ENCODE measurements at places on chromosomes 6 and 20.

DNA sequence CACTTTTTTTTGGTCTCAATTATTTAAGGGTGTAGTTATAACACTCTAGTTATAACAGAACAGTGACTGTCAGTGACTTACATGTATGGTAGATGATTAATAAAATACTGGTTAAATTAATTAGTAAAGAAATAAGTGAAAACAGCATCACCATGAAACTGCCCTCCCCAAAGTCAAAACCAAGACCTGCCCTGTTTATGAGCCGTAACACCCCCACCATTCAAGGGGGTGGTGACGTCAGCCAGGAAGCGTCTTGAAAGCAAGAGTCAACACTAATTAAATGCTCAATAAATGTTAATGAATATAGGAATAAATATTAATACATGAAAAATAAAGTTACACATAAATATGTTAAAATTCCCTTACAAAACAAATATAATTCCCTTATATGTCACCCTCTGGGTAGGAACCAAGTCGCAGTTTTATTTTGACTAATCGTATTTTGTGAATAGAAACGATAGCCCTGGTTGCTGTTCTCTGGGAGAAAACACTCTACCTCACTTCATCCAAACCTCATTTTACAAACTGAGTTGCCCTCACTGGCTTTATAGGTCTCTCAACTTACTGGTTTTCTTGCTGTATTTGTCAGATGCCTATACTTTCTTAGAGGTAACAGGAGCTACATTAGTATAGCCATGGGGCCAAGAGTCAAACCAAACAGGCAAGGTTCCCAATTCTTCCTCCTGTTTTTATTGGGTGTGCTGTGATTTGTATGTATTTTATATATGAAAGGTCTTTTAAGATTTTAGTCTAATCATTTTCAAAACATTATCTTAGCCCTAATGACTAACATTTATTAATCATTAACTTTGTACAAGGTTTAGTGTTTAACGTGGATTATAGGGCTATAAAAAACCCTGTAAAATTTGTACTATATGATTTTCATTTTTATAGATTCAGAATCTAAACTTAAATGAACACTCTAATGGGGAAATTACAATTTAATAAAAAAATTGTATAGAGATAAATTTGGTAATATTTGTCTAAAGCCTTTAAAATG, 227.9 kb upstream of the IRAK1BP1 start:
- DNase-seq = no peak

DNA sequence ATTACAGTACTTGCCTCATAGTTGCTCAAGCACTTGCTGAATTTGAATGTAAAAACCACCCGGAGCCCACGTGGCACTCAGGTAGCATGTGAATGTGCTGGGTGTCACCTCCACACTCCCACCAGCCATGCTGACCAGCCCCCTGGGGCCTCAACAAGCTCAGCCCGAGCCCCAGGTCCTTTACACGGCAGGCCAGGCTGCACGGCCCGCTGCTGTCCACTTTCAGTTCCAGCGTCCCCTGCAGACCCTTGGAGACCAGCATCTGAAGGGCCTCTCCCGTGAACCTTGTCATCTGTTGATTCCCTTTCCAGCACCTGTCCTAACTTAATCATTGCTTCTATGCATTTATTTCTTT, 33.3 kb upstream of the ZBP1 start:
- no peak for DNase-seq

DNA sequence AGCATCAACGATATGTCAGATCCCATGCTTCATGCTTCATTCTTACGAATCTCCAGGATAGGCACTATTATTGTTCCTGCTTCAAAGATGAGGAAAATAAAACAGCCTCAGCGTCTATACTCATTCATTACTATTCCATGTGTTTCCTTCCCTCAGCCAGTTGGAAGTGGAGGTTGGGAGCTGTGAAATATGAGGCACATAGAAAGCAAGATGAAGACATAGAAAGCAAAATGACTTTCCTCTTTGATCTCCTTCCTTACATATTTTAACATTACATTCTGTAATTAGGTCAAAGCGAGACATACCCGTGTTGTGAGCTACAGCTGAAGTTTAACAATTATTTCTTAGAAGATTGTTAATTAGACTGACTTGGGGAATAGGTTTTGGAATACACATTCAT, 125.4 kb downstream of the FYN start:
- DNase-seq = no peak

DNA sequence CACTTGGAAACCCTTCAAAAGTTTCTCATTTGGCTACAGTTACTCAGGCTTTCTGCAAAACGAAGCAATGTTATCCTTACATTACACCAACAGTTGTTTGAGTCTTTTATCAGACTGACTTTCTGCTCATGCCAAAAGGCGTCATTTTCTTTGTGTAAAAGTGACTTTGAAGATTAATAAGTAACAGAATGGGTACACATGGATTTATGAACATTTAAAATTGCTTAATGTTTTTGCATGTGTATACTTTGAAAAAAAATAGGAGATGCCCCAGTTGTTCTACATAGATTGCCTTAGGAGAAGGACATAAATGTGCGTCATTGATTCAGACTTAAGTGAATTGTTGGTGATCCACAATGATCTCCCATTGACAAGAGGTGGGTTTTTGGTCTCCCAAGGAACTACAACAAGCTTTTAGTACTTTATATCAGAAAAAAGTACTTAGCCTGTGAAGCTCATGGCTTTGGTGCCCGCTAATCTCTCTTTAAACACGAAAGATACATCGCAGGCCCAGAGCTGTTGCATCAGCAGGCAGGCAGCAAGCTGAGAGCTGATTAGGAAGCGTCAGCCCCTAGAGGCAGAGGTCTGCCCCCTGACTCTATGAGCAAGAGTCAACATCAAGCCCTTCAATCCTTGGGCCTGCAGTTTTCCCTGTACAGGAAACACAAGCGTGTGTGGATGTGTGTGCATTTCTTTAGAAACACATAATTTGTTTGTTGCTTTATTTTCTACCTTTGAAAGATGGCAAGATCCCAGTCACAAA, 45.9 kb downstream of the SLC22A3 start:
- DNase-seq = no peak

DNA sequence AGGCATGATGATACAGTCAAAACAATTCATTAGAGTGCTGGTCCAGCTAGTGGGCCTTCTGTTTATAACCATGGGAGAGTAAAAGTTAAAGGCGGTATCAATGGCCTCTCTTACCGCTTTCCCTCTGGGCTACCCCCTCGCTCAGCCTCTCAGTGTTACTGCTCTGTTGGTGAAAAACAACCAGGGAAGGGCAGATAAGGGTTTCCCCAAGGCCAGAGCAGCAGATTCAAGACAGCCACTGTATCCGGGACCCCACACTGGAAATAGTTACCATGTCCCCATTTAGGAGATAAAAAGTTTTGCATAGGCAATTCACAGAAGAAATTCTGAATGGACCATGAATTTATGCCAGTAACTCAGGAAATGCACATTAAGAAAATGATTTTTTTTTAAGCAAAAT, 13.4 kb downstream of the SCGN start:
- DNase-seq = no peak

DNA sequence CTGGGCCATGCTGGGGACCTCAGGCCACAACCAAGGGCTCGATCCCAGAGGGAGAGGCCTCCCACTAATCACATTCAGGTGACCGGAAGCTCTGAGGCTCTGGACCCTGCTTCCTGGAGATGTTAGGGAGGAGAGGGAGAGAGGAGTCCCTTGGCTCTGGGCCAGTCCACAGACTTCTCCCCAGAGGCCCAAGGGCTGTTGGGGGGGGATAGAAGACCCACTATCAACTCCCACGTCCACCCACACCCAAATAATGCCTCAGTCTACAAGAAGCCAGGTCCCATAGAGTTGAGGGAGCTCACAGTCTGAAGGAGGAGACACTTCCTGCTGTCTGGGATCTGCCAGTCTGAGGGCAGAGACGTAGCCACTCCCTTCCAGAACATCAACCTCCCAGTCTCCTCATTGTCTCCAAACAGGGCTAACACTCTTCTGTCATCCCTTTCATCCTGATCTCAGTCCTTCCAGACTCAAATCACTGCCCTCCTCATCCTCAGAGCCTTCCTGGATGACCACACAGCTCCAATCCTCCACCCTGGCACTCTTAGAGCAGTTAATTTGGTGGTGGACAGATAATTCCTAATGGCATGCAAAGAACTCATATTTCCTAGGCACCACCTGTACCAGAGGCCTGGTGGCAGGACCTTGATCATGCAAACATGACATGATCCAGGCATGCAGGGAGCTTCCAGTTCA, 69.9 kb downstream of the MRPL14 start:
- no peak for DNase-seq

DNA sequence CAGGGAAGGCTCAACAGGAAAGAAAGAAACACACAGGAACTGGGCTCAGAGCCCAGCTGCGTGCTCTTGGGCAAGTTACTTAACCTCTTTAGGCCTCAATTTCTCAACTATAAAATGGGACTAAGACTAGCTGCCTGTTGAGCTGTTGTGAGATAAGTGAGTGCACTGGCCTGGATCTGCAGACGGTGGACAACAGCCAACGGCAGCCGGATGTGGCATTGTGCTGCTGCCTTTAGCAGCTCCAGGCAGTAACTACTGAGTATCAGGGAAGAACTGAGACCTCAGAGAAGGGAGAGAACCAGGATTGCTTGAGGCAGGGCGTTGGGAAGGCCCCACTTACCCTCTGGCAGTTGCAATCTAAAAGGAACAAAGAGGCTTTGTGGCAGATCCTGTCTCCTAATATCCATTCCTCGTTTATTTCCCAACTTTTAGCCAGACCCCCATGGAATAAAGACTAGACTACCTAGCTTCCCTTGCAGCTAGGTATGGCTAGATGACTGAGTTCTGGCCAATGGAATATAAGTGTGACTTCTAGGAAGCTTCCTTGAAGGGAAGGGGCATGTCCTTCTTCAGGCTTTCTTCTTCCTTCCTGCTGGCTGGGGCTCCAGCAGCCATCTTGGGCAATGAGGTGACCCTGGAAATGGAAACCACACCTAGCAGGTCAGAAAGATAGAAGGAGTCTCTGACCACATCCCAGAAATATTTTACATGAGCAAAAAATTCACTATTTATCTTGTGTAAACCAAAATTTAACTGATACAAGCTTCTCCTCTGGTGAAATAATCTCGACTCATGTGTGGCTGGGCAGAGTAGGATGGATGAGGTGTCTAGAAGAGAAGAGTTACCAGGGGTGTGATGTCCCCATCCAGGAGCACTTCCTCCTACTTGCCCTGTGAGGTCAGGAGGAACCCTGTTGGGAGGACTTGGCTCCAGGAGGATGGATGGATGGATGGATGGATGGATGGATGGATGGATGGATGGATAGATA, 67.6 kb downstream of the MRPL14 start:
- DNase-seq = no peak

GRCh38 chr20:58614984-58615760, 35.9 kb upstream of the STX16 start:
- no peak for DNase-seq

DNA sequence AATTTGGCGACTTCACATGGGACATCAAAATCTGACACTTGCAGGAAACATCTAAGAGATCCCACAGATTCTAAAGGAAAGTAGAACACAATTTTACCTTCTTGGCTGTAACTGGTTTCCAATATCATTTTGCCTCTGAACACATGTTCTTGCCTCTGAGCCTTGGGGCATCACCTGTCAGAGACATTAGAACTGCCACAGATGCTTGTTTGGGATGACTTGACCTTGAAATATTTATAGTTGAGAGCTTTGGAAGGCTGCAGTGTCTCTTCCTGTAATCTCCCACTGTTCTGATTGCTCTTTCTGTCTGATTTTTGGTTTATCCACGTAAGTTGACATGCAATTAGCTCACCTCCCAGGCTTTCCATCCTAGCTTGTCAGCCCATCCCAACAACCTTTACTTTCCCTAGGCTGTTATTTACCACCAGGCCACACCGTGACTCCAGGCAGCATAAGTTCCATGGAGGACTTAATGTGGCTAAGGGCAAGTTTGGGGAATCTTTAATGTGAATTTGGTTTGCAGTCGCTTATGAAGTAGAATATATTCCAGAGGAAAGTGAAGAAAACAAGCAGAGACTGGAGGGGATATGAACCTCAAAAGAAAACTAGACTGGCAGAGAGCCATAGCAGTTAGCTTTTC, 256.5 kb upstream of the RIN2 start:
- no peak for DNase-seq

- DNase-seq = no peak
Measured at GRCh38 chr6:55293116-55293515, 34.2 kb upstream of the GFRAL start.

GRCh38 chr20:22826306-22827230, 208.5 kb upstream of the SSTR4 start:
- DNase-seq = no peak

GRCh38 chr20:63896264-63897105, 1.6 kb downstream of the DNAJC5 start:
- no peak for DNase-seq

GRCh38 chr20:44552950-44553908, 29.1 kb upstream of the PKIG start:
- DNase-seq = no peak

DNA sequence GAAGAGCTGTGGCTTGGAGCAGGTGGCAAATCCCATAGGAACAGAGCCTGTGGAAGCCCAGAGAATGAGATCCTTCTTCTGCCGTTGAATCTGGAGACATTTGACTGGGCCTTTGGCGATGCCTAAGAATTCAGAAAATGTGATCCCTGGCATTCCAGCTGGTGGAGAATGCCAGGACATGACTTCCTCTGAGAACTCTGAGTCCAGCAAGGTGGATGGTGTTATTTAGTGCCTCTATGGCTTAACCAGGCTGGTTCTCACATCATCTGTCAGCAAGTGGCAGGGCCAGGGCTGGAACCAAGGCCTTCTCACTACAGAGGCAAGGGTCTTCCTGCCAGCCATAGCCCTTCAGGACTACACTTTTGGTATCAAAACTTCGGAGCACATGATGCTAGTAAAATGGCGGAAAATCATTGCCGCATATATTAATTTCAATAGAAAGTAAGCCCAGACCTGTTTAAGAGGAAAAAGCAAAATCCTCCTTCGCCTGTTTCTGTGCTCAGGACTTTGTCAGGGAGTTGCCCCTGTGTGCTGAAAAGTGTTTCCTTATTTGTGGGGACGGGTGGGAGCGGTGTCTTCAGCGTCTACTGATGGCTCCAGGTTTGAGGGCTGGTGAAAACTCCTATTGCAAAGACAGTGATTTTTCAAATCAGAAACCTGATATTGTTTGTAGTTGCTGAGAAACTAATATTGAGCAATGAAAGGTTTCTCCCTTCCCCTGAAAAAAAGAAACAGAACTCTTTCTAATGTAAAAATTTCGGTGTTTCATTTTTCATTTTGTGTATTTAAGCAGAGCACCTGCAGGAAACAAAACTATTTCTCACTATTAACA, 23.9 kb downstream of the DUSP22 start:
- DNase-seq = no peak

GRCh38 chr6:38959138-38959537, 89.4 kb upstream of the GLP1R start:
- no peak for DNase-seq
